Lung (tissue), 17 donors: ENCODE measurements at places on chromosomes 2 and 18. TPM values are rescaled to one million over a fixed set of nuclear protein-coding genes. Genes with fewer than 3 reads are reported as not detected.

TEX44 gene
- not detected for polyA plus RNA-seq

SLC5A7 gene
- polyA plus RNA-seq: 0.06 TPM

STEAP3 gene
- 32.1 TPM for polyA plus RNA-seq

RASGRP3 gene
- polyA plus RNA-seq: 3.6 TPM

DNA sequence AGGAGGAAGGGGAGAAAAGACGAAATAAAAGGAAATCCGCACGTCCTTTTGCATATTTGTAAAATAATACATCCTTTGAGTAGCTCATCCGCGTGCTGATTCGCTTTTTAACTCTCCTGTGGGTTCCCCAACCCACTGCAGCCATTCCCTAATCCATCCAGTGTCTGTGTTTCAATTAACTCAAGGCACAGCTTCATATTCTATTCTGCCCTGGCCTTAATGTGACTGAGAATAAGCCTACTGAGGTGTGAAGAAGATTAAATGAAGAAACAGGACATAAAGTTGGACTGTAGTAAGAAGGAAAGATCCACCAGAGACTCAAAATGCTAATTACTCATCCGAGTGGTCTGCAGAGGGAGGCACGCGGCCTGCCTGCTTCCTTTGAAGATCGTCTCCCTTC, 161.4 kb upstream of the SH3BP4 start:
- no peak for DNase-seq

- peak; percentile 35 for DNase-seq
These were observed 28.2 kb downstream of the ANTXR1 start for GRCh38 chr2:69041214-69041613.

GRCh38 chr2:192585418-192585817, 390.7 kb upstream of the TMEFF2 start:
- DNase-seq: no peak

- no peak for DNase-seq
These were observed 569.8 kb downstream of the ARHGAP15 start for GRCh38 chr2:143698888-143699570.

DNA sequence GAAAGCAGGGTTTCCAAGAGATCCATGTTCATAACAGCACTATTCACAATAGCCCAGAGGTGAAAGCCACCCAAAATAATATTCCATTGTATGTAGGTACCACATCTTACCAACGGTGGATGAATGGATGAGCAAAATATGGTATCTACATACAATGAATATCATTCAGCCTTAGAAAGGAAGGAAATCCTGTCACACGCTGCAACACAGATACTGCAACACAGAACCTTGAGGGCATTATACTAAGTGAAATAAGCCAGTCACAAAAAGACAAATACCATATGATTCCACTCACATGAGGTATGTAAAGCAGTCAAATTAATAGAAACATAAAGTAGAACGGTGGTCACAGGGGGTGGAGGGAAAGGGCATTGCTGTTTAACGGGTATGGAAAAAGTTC, 155.7 kb downstream of the DTNB start:
- DNase-seq: no peak

GRCh38 chr18:60554967-60555366, 182.4 kb upstream of the MC4R start:
- DNase-seq: no peak

DNA sequence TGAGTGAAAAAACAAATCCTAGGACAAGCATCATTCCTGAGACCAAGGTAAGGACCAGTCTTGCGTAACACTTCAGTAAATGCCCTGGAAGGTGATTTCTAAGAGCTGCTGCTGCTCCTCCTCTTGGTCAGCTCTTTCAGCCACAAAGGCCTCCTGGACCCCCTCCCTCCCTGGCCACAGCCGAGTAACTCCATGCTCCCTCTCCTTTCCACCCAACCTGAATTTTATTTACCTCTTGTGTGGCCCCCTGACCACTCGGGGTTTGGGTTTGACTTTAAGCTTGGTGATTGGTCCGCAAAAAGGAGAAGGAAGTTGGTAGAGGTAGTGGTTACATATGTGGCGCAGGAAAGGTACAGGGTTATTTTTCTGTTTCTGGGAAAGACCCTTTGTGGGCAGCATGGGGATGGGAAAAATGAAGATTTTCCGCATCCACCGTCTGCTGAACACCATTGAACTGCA, 9.2 kb downstream of the HTRA2 start:
- no peak for DNase-seq

DNA sequence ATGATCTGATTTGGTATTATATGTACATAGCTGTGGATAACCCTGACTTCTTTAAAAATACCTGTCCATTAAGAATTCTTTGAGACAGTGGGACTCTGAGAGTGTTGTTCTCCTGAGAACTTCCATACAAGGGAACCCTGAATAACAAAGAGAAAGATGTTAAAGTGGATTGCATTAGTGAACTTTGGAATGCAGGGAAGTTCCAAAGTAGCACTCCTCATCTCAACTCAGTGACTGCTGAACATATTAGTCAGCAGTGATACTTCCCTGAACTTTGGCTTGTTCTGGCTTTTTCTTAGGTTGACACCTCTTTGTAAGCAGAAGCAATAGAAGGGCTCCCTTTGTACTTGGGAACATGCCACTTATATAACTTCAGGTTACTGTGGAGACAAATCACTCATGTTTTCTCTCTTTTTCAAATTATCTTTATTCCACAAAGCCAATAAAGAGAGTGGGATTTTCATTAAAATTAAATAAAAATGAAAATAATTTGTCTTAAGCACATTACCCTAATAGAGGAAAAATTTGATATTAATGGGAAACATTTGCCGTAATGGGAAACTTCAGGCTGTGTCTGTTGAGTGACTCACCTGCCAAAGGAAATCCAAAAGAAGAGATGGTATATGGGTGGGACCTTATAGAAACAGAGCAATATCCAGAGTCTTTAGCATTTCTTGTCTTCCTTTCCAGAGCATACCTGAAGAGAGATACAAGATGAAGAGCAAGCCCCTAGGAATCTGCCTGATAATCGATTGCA, 33.3 kb downstream of the CFLAR start:
- no peak for DNase-seq

- no peak for DNase-seq
These were observed 786.0 kb upstream of the SLC39A10 start for GRCh38 chr2:194870974-194871535.

DNA sequence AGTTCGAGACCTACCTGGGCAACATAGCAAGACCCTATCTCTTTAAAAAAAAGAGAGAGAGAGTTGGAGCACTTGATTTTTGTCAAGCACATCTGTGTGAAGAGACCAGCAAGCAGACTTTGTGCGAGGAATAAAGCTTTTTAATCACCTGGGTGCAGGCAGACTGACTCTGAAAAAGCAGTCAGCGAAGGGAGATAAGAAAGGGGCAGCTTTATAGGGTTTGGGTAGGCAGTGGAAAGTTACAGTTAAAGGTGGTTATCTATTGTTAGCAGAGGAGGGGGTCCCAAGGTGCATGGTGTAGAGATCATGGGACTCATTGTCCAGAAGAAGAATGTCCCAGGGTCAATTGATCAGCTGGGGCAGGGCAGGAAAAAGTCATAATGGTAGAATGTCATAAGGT, 34.4 kb downstream of the NCL start:
- DNase-seq: no peak

DNA sequence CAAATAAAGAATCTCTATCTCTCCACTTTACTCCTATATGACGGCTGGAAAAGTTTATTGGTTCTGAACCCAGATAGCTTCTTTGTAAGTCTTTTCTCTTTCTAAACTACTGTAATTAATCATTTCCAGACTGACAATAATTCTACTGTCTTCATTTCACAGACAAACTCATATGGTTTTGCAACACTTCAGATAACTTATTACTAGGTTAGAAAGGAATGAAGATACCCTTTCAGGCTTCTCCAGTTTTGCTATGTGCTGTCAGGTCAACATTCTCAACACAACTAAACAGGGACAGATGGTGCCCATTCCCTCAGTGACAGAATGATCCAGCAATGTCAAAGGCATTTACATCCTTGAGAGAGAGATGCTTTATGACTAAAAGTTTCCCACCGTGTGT, 198.5 kb upstream of the ITGA4 start:
- DNase-seq: no peak

DNA sequence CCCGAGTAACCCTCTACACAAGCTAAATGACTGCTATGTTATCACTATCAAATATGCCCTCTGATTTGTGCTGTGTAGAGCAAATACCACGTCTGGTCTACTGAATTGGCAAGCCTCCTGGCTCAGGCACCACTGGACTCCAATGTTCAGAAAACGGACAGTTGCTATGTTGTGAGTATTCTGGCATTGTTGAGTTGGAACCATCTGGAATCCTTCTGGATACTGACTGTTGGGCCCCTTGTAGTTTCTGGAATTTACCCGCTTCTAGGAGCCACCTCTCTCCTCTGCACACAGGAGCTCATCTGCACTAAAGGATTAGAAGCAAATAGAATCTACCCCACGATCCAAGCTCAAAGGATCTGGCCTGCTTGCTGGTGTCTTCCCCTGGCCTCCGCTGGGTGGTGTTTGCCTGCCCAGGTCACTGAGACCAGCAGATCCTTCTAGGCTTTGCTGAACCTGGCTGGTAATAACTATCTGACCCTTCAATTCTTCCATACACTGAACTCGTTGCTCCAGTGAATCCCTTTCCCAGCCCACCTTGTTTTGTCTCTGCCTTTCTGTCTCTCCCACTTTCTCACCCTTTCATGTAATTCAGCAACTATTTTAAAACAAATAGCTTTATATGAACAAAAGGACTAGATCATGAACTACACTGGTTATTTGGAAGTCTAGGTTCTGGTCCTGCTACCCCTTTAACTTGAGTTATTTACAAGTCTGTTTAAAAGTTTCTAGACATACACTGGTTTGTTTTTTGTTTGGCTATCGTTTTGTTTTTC, 2.1 kb upstream of the HAAO start:
- peak; percentile 60 for DNase-seq
